ENCODE measurements at places on chromosomes 2 and 18.
A peak's percentile ranks its signal among the peaks of the same experiment; 100 is the strongest.

DNA sequence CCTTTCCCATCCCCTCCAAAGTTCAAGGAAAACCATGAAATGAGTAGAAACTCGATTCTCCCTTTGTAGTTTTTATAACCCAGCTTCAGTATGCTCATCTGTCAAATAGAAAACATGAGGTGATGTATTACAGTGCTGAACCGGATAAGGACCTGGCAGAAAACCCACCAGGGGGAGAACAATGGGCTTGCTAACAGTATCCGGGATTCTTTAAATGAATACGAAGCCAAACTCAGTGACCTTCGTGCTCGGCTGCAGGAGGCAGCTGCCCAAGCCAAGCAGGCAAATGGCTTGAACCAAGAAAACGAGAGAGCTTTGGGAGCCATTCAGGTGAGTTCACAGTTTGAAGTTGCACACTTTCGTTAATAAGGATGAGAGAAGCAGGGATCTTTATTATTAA lies 113.6 kb upstream of the TTC39C start:
- no peak for DNase-seq

DNA sequence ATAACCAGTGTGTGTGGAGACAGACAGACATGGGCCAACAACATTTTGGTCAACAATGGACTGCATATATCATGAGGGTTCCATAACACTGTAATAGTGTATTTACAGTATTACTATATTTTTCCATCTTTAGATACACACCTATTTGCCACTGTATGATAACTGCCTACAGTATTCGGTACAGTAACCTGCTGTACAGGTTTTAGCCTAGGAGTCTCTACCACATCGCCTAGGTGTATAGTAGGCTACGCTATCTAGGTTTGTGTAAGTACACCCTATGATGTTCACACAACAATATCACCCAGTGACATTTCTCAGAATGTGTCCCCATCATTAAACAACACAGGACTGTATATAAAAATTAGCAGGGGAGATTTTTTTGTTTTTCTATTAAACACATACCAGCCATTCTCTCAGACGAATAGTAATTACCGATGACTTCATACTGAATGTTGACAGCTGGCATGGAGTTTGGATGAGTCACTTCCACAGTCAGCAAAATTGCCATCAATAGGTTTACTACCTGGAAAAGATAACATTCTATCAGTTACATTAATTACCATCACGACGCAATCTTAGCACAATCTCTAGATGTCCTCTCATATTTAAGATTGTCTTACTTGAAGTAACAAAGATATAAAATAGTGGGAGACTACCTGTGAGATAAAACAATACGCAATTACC lies 10.8 kb downstream of the LAPTM4A start:
- DNase-seq, result no peak

- no peak for DNase-seq
Measured at GRCh38 chr2:234978466-234979203, 26.8 kb downstream of the SH3BP4 start.

DNA sequence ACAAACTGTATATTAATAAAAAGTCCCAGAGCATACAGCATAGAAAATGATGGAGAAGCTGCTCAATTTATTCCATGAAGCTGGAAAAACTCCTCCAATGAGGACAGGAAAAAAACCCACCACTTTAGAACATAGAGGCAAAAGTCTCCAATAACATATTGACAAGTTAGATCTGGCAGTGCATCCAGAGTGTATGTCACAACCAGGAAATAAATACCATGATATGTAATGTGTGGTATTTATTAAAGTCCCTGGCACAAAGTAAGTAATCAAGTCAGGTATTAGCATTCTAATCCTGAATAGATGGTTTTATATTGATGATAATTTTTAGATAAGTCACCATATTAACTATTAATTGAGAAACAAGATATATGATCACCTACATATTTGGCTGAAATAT lies 427.3 kb upstream of the HS6ST1 start:
- no peak for DNase-seq

- DNase-seq, result no peak
Measured at GRCh38 chr2:64853306-64853705, 135.9 kb upstream of the SLC1A4 start.

DNA sequence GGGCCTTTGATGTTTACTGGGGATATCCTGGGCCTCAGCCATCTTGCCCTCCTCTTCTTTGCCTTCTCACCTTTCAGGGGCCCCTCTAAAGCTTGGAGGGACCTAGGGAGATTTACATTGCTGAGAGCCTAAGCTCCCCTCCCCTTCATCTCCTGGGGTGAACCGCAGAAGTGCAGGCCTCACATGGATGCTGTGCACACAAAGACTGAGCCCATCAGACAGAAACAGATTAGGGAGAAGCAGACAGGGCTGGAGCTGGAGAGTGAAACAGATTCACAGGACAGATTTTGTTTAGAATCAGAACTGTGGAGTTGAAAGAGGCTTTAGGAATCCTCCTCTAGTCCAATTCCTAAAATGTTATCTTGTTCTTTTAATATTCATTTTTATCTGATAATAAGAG lies 3.4 kb upstream of the CDK5R2 start:
- DNase-seq, result no peak

GRCh38 chr2:105575499-105576025 lies 169.2 kb upstream of the NCK2 start:
- DNase-seq, result no peak

- no peak for DNase-seq
Measured at GRCh38 chr2:129469871-129470270, 509.6 kb upstream of the RAB6C start.

DNA sequence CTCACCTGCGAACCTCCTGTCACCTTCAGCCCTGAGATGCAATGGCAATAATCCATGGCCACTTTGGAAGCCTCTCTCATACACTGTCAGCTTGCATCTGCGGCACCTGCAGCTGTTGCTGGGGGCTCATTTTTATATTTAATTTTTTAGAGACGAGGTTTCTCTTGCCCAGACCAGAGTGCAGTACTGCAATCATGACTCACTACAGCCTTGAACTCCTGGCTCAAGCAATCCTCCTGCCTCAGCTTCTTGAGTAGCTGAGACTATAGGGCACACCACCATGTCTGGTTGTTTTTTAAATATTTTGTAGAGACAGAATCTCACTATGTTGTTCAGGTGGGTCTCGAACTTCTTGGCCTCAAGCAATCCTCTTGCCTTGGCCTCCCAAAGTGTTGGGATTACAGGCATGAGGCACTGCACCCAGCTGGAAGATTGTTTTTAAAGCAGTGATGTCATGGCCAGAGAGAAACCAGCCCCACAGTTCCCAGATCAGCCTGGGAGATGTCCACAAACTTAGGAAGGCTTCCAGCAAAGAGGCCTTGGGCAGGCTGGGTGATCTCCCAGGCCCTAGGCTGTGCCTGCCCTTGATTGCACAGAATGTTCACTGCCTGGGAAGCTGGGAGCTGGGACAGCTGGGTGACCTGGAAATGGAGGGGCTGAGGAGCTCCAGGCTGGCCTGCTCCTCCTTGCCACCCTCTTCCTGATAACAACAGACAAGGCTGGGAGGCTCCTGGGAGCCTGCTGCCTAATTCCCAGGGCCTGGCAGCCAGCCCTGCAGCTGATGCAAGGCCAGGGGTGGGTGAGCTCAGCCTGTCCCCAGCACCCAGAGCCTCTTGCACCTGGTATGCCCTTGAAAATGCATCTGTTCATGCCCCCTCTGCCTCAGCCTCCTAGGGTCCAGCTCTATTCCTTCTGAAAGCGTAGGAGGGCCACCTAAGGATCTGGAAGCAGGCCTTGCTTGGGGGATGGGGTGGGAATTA lies 27.1 kb downstream of the SH2D6 start:
- no peak for DNase-seq

DNA sequence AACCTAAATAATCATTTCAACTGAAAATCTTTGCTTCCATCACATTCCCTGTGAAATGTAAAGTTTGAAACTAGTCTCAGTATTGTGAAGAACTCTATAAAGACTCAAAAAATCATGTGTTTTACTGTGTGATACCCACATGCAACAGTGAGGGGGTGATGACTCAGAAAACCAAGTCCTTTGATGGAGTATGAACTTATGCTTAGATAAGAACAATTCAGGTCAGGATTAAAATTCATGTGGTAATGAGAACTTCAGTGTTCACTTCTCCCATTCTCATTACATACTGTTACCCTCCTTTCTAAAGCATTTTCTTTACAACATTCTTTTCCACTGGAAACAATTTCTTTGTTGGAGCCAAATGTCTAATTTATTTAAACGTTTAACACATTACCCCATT lies 360.2 kb downstream of the FSIP2 start:
- no peak for DNase-seq

- DNase-seq, result no peak
Measured at GRCh38 chr2:150624001-150624401, 136.5 kb upstream of the RND3 start.

GRCh38 chr2:19505199-19506136 lies 147.0 kb upstream of the OSR1 start:
- DNase-seq, result no peak

DNA sequence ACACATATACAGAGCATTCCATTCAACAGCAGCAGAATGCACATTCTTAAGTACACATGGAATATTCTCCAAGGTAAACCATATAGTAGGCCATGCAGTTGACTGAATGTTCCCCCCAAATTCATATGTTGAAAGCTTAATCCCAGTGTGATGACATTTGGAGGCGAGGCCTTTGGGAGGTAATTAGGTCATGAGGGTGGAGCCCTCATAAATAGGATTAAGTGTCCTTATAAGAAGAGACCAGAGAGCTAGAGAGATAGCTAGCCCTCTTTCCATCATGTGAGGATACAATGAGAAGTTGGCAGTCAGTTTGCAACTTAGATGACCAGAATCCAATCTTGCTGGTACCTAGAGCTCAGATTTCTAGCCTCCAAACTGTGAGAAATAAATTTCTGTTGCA lies 27.6 kb downstream of the TMEM185B start:
- DNase-seq, result no peak

DNA sequence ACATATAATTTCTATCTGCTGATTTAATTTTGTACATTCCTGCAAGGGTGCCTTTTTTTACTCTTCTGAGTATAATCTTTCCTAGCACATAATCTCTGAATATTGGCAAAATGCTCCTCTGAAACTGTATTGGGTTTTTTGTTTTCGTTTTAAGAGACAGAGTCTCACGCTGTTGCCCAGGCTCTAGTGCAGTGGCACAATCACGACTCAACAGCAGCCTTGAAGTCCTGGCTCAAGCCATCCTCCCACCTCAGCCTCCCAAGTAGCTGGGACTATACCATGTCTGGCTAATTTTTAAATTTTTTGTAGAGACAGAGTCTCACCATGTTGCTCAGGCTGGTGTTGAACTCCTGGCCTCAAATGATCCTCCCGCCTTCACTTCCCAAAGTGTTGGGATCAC lies 104.9 kb downstream of the SPTBN1 start:
- DNase-seq, result no peak

- DNase-seq, result no peak
Measured at GRCh38 chr2:128633501-128633900, 314.8 kb upstream of the HS6ST1 start.

GRCh38 chr2:121826036-121826435 lies 70.6 kb downstream of the TSN start:
- DNase-seq, result no peak

- DNase-seq, result no peak
Measured at GRCh38 chr2:30358351-30358750, 88.7 kb upstream of the LCLAT1 start.

- DNase-seq, result no peak
Measured at GRCh38 chr2:223437788-223438187, 164.4 kb downstream of the SCG2 start.

- no peak for DNase-seq
Measured at GRCh38 chr2:13332060-13332459, 615.3 kb downstream of the TRIB2 start.

DNA sequence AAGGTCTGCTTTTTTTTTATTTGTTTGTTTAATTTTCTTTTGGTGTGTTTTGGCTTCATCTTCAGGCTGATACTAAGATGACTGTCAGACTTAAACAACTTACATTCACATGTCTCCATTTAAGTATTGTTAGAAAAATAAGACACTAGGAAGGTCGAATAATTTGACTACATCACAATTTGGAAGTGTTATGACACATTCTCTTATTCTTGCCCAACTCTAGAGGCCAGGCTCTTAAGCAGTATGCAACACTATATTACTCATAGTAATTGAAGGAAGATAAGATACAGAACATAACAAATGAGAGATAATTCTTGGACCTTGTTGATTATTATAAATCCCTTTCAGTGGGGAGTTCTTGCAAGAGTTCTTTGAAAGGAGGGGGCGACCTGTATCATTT lies 295.3 kb upstream of the COL3A1 start:
- DNase-seq, result no peak

GRCh38 chr2:135004005-135004746 lies 43.1 kb downstream of the MAP3K19 start:
- DNase-seq, result peak; percentile 77

DNA sequence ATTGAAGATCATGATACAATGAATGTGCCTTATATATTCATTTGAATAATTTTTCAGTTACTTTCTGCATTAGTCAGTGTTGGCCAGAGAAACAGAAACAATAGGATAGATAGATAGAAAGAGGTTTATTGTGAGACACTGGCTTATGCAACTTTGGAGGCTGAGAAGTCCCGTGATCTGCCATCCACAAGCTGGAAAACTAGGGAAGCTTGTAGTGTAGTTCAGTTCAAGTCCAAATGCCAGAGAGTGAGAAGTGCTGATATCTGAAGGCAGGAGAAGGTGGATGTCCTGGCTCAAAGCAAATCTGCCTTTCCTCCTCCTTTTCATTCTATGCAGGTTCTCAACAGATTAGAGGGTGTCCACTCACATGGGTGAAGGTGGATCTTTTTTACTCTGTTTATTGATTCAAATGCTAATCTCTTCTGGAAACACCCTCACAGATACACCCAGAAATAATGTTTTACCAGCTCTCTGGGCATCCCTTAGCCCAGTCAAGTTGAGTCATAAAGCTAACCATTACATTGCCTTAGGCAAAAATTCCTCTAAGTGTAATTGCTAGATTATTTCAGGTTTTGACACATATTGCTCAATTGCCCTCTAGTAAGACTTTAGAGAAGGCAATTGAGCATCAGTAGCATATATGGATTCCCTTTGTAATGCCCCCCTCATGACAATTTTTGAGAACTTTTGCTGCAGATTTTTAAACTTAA lies 341.4 kb downstream of the LPIN1 start:
- no peak for DNase-seq

DNA sequence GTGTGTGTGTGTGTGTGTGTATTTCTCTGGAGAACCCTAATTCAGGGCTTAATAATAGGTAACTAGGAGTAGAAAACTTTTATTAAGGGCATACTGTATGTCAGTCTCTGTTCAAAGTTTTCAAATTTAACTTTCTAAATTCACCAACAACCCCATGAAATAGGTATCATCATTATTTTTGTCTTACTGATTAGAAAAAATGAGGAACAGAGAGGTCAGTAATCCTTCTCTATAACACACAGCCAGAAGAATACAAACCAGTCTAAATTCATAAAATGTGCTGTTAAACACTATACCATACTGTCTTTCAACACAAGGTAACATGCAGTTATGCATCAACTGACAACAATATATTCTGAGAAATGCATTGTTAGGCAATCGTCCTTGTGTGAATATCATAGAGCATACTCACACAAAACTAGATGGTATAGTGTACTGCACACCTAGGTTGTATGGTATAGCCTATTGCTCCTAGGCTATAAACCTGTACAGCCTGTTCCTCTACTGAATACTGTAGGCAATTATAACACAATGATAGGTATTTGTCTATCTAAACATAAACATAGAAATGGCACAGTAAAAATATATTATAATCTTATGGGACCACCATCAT lies 143.1 kb downstream of the PTH2R start:
- no peak for DNase-seq

- DNase-seq, result peak; percentile 76
Measured at GRCh38 chr2:43226955-43227829, 786 bp upstream of the ZFP36L2 start.
